Amygdala (tissue), 56 donors: ENCODE measurements at places on chromosomes 16 and 17.

DNA sequence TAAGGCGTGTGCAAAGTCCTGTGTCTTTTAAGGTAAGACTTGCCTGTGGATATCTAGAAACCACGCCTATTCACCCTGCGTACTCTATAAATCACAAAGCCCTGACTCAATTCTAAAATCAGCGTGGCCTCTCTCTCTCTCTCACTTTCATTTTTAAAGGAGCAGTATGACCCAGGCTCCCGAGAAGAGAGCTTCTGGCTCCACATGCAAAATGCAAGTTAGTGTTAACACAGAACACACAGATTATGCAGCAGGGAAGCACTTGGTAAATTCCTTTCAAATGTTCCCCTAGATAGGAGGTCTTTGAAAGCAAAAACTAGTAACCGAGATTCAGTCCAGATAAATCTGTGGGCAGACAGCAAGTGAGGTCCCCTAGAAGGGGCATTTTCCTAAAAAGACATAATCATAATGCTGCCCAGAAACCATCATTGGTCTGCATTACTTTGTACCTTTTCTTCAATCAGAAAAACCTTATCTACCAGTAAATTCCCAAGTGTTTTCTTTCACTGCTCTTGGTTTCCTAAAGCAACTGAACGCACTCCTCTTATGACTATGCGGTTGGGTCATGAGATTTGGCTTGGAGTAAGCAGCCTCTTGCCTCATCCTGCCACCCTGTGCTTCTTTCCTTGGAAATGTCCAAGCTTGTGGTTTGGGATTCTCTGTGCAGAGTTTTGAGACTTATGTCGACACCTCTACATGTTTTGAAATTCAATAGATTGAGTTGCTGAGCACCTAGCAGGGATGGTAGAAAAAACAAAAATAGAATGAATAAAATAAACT is 31.7 kb upstream of the KCNJ2 start:
- no peak for DNase-seq

DNA sequence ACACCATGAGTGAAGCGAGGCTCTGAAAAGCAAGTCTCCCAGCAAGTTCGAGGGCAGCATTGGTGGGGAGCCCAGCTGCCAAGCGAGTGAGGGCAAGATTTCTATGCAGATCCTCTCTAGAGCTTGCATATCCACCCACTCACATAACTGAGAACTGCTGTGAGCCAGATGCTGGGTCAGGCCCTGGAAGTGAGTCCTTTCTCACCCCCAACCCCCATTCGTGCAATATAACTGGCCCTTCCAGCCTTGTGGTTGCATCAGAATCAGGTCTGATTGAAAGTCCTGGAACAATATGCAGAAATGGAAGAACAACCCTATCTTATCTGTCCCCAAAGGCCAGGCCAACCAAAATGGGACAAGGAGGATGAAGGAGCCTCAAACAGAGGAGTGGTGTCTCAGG is 146.6 kb downstream of the IRX5 start:
- no peak for DNase-seq

DNA sequence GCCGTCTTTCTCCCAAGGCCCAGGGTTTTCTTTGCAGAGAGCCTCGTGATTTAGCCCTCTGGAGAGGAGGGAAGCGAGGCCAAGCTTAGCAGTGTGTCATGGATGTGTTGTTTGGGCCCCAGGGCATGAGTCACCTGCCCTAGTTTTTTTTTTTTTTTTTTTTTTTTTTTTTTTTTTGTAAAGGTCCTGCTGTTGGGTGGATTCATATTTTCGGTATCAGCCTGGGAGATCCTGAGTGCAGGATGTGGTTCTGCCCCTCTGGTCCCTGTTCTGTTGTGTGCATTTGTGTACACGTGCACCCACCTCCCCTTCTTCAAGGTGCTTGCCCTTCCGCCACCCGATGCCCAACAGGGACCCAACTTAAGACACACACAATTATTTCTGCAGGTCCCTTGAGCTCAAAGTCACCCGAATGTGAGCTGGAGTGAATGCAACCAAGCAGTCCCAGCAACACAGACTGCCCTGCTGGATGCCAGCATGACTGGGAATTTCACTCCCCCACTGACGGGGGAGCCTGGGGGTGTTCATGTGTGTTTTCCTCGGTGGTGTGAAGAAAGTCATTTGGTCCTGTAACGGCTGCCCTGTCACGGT is 265.8 kb upstream of the TNRC6C start:
- no peak for DNase-seq

GRCh38 chr16:51938861-51939260 is 608.1 kb downstream of the TOX3 start:
- no peak for DNase-seq

DNA sequence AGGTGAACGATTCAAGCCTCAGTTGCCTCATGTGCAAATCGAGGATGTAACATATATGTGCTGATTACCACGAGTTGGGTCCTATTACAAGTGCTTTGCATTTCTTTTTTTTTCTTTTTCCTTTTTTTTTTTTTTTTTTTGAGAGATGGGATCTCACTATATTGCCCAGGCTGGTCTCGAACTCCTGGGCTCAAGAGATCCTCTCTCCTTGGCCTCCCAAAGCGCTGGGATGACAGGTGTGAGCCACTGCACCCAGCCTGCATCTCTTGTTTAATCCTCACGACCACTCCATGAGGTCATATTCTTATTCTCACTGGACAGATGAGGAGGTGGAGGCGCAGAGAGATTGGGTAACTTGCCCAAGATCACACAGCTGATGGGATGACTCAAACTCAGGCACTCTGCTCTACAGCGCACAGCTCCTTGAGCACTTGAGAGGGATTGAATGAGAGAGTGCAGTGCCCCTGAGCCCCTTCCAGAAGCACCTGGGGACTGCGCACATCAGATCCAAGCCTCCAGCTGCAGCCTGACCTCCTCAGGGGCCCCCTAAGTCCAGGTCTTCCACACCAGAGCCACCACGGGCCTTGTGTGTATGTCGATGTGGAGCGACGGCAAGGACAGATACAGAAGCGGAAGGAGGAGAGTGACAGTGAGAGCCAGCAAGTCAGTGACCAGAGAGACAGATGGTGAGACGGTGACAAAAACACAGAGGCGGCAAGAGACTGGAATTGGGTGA is 4.9 kb downstream of the STX1B start:
- no peak for DNase-seq

GRCh38 chr17:53133876-53134275 is 688.9 kb upstream of the KIF2B start:
- no peak for DNase-seq

DNA sequence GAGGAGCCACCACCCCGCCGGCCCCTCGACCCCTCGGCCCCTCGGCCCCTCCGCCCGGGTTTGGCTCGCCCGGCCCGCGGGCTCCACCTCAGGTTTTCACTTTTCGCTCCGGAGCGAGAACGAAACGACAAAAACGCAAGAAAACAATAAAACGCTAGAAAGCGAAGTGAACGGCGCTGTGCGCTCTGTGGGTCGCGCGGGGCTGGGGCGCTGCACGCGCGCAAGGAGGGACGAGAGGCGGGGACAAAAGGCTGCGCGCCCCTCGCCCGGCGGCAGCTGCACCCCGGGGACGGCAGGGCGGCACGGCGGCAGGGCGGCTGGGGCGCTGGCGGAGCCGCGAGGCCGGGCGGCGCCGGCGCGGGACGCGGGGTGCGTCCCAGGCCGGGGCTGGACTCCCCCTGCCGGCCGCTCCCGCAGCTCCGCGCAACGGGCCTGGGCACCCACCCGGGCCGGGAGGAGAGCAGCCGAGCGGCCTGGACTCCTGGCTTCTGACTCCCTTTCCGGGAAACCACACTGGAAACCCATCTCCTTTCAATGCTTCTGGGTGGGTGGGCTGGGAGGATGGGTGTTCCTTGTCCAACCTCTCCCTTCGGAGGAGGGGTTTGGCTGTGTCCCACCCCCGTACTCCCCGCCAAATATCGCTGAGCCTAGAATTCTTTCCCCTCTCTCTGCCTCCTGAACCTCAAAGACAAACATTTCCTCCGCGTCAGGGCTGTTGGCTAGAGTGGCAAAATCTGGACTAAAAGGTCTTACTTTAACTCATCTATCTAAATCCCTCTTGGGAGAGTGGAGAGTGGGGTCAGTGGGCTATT is 9.9 kb downstream of the TBX2 start:
- no peak for DNase-seq

DNA sequence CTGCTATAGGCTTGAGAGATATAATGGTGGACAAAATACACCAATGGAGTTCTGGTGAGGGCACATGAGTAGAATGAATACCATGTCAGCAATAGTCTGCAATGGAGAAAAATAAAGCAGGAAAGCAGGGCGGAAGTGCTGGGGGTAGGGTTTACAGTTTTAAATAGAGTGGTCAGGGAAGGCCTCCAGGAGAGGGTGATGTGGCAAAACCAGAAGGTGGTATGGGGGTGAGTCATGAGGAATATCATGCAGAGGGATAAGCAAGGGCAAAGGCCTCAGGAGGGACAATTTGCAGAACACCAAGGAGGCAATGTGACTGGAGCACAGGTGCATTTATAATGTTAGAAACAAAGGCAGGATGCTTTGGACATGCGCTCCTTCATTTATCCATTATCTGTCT is 102.0 kb downstream of the ITFG1 start:
- no peak for DNase-seq

DNA sequence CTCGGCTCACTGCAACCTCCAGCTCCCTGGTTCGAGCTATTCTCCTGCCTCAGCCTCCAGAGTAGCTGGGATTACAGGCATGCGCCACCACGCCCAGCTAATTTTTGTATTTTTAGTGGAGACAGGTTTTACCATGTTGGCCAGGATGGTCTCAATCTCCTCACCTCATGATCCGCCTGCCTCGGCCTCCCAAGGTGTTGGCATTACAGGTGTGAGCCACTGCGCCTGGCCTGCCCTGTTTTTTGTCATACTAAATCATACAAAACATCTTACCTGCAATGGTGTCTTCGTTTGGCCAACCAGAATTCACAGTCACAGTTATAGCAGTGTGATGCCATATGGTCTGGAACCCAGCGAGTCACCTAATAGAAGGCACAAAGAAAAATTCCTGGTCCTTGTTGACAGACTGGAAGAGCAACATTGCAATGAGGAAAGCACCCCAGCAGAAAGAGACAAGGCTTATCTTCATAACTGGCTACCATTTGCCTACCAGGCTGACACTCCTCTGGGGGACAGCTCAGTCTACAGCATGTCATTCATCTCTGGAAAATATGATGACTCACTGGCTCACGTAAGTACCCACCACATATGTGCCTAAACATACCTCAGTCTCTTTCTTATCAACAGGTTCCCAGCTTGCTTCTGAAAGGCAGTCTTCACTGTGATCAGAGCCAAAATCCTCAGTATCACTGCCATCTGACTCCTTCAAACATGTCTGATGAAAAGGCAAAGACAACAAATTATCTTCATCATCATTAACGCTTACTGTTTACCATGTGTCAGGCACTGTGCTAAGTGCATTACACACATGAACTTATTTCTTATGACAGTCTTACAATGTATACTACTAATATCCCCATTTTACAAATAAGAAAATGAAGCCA is 4.3 kb upstream of the HSF5 start:
- DNase-seq: no peak

DNA sequence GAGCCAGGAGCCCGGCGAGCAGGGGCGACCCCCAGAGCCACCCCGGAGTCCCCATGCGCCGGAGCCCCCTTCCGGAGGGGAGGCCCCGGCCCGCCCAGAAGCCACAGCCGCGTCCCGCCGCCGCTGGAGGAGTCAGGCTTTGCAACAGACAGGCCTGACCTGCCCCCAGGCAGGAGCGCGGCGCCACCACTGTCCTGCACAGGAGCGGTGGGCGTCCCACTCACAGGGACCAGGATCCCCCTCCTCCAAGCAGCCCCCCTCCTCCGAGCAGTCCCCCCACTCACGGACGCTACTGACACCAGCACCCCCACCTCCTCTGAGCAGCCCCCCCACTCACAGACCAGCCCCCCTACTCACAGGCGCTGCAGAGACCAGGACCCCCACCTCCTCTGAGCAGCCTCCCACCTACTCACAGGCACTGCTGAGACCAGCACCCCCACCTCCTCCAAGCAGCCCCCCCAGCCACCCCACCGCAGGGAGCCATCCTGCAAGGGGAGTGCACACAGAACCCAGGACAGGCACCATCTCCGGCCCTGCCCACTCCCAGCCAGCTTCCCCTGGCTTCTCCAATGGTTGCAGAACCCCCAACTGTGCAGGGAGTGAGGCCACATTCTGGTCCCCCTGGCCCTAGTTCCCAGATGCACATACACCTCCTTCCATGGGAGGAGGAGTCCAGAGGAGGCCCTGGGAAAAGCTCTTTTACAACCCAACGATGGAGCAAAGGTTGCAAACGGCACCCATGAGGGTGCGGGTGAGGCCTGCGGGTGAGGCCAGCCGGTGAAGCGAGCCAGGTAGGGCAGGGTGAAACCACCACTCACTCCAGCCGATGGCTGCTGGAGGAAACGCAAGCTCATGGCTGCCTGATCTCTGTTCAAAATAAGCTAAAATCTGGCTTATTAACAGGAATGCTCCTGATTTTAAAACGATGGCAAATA is 69.9 kb downstream of the ABR start:
- no peak for DNase-seq

- DNase-seq: no peak
These were observed 8.7 kb upstream of the KREMEN2 start for GRCh38 chr16:2955438-2955778.

GRCh38 chr17:62644487-62645173 is 17.2 kb downstream of the MRC2 start:
- no peak for DNase-seq

- DNase-seq: no peak
These were observed 40.7 kb downstream of the RGS9 start for GRCh38 chr17:65177901-65178300.
